ENCODE measurements at places on chromosomes 6 and 20. TPM values are rescaled to one million over a fixed set of nuclear protein-coding genes. Genes with fewer than 3 reads are reported as not detected.
A peak's percentile ranks its signal among the peaks of the same experiment; 100 is the strongest.

The TTK gene
- total RNA-seq: 11.9 TPM

- H3K27me3 ChIP-seq: no peaks in the 10 kb centered on the region
- H3K4me3 ChIP-seq: no peak overlapping the region
- H3K4me1 ChIP-seq: no peaks in the 10 kb centered on the region
- H3K27ac ChIP-seq: no peak overlapping the region
- no peaks in the 10 kb centered on the region for H3K36me3 ChIP-seq
These were observed 68.7 kb downstream of the TOX2 start for GRCh38 chr20:43983359-43983758.

DNA sequence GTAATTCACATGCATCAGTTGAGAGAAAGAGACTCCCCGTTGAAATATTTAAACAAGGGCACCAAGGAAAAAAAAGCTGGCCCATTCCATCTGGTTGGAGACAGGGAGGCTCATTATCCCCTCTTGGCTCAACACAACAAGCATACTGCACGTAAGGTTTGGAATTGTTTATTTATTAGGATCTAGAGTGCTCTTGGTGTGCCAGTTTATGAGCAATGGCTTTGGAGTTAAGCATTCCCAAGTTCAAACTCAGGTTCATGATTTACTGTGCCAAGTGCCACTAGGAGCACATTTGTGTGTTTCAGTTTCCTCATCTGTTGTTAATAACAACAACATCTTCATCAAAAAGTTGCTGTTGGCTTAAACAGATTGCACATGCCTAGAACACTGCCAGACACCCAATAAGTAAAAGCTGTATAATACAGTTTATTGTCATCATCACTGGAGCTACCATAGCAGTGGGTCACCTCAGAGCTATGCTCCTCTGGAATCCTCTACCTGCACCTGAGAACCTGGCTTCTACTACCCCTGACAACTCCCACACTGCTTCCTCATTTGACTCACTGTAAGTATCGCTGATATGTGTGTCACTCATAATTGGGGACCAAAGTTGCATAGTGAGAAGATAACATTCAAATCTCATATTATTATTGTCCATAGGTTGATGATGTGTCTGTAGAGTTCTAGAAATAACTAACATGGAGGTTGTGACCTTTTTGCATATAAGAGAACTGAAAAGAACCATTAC, 5.4 kb downstream of the SLC17A3 start:
- no peak for DNase-seq
- H3K4me3 ChIP-seq: no peak overlapping the region
- no peaks in the 10 kb centered on the region for H3K4me1 ChIP-seq
- no peaks in the 10 kb centered on the region for H3K36me3 ChIP-seq
- no peak overlapping the region for H3K27ac ChIP-seq
- peaks cover 16% of the 10 kb centered on the region for H3K27me3 ChIP-seq

DNA sequence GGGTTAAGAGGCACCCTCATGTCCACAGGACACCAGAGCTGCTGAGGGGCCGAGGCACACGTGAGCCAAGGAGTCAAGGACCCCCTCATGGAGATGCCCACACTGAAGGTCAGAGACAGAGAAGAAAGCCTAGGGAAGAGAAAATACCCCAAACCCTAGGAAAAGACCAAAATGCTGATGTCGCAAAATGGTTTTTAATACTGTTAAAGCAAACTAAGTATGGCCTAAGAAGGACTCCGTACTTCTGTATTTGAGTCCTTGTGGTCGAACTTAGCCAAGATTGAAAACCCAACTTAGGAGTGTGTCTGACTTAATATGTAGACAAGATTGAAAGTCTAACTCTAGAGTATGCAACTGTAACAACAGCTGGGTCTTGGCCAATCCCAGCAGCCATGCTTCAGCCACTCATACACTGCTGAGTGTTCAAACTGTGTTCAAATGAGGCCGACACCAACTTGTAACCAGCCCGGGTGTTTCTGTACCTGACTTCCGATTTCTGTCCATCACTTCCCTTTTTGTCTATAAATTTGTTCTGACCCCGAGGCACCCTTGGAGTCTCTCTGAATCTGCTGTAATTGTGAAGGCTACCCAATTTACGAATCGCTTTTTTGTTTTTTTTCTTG, 92.6 kb upstream of the AGPAT4 start:
- H3K27me3 ChIP-seq: no peaks in the 10 kb centered on the region
- peaks cover 10% of the 10 kb centered on the region for H3K36me3 ChIP-seq
- no peak overlapping the region for H3K27ac ChIP-seq

The SUMO4 gene
- 1.6 TPM for total RNA-seq

GRCh38 chr6:135686784-135687301, 164.7 kb upstream of the PDE7B start:
- no peak overlapping the region for H3K4me3 ChIP-seq
- no peaks in the 10 kb centered on the region for H3K36me3 ChIP-seq
- H3K4me1 ChIP-seq: no peaks in the 10 kb centered on the region
- no peaks in the 10 kb centered on the region for H3K27me3 ChIP-seq
- no peak overlapping the region for H3K27ac ChIP-seq

DNA sequence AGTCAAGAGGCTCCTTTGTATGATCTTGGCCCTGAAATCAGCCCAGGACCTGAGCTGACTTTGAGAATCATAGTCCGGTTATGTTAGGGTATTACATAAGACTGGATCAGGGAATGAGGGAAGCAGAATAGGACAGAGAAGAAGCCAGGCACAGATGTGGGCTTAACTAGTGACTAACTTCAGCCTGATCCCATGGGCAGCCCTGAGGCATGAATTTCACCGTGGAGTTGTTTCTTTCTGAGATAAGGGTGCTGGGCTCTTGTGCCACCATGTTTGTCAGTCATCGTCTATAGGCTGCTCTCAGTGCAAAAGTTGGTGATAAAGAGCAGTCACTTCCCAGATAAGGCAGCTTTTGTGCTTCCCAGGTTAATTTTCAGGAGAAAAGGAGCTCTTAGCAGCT, 544.7 kb upstream of the SPTLC3 start:
- H3K4me3 ChIP-seq: no peak overlapping the region
- no peaks in the 10 kb centered on the region for H3K27me3 ChIP-seq
- no peak overlapping the region for H3K27ac ChIP-seq

DNA sequence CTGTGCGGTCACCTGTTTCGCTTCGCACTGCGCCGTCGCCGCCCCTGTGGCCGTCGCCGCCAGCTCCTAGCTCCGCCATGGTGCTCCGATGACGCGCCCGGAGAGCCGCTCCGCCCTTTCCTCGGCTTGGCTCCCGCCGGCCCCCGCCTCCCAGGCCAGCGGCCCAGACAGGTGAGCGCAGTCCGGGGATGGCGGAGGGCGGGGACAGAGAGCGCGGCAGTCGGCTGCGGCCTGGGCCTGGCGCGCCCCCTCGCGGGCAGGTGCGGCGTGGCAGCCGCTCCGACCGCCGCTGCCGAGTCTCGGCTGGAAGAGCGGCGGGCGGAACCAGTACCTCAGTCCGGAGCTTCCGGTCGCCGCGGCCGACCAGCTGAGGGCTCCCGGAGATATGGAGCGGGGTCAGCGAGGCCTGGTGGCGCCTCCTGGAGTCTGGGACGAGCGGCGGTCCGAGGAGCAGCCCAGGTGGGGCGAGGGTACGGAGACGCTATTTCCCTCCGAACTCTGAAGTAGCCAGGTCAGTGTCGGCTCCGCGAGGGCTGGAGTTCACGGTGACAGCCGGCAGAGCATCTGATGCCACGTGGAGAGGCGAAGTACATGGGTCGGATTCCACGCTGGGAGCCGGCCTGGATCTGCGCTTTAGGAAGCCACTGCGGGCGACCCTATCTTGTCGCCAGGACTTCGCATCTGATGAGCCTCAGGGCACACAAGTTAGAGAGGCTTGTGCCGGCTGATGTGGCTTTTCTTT, at the start of gene MAP7:
Gene MAP7 (minus strand): TSS at position 93 of the 742 bp plus-strand sequence. CDS start 14 bp downstream, at position 79.
- peak; percentile 86 for DNase-seq
- H3K4me3 ChIP-seq: peak within 1 kb of the TSS; percentile 72
- peaks cover 8% of the 10 kb centered on the region for H3K4me1 ChIP-seq
- H3K27ac ChIP-seq: peak within 1 kb of the TSS; percentile 57
- no peaks in the 10 kb centered on the region for H3K36me3 ChIP-seq

GRCh38 chr6:105482227-105482844, 79.5 kb upstream of the PREP start:
- H3K36me3 ChIP-seq: no peaks in the 10 kb centered on the region
- DNase-seq: no peak
- H3K4me1 ChIP-seq: peaks cover 27% of the 10 kb centered on the region
- H3K4me3 ChIP-seq: no peak overlapping the region
- peak overlapping the region; percentile 46 for H3K27ac ChIP-seq

DNA sequence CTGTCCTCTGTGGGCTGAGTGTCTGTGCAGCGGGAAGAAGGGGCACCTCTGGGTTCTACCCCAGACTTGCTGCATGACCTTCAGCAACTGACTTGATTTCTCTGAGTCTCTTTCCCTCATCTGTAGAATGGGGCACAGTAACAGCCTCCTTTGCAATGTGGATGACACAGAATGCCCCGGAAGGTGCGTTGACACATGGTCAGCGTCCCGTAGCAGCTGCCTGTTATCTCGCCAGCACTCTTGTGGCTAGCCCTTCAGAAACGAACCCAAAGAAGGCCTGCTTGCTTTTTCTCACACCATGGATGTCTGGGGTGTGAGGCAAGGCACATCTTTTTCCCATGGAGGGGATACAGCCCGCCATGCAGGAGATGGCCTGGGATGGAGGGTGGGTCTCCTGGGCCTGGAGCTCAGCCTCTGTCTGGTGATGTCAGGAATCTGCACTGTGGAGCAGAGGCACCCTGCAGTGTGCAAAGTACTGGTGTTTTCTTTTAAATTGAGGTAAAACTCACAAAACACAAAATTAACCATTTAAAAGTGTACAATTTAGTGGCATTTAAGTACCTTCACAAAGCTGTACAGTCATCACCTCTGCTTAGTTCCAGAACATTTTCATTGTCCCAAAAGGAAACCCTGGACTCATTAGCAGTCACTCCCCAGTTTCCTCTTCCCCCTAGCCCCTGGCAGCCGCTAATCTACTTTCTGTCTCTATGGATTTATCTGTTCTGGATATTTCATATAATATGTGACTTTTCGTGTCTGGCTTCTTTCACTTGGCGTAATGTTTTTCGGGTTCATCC, 59.8 kb upstream of the FAM83D start:
- no peak for DNase-seq
- no peak overlapping the region for H3K27ac ChIP-seq
- no peaks in the 10 kb centered on the region for H3K36me3 ChIP-seq
- no peaks in the 10 kb centered on the region for H3K27me3 ChIP-seq
- H3K4me3 ChIP-seq: no peak overlapping the region

The EPPIN gene
- total RNA-seq: not detected

- H3K27ac ChIP-seq: no peak overlapping the region
- H3K36me3 ChIP-seq: no peaks in the 10 kb centered on the region
- DNase-seq: no peak
- H3K27me3 ChIP-seq: no peaks in the 10 kb centered on the region
These were observed 52.5 kb upstream of the CCN2 start for GRCh38 chr6:132003516-132004178.

DNA sequence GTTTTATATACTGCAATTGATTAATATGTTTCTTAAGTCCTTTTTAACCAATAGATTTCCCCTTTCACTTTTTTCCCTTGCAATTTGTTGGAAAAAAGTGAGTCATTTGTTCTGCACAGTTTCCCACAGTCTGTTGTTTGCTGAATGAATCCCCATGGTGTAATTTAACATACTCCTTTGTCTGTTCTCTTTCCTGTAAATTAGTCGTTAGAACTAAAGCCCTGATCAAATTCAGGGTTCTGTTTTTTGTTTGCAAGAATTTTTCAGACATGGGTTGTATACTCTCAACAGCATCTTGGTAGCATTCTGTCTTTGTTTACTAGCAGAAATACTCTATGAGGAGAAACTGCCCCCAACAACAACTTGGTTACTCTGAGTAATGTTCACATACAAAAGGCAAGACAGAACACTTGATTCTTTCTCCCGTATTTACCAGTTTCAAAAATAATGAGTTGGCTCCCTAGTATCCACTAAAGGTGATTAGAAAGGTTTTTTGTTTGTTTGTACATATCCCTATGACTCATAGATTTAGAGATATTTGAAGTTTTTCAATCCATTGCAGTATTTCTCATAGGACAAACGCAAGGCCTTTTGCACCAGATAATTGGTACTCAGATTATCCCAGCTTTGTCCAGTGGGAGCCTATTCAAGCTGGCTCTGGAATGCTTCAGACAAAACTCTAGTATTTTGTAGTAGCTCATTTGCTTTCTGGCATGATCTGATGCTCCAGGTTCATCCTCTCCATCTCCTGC, 16.5 kb downstream of the BLOC1S5 start:
- H3K4me3 ChIP-seq: no peak overlapping the region
- H3K27me3 ChIP-seq: no peaks in the 10 kb centered on the region
- H3K4me1 ChIP-seq: peaks cover 8% of the 10 kb centered on the region
- peak; percentile 42 for DNase-seq
- H3K36me3 ChIP-seq: peaks cover 6% of the 10 kb centered on the region

- H3K27me3 ChIP-seq: no peaks in the 10 kb centered on the region
- peak overlapping the region; percentile 59 for H3K27ac ChIP-seq
- peaks cover 42% of the 10 kb centered on the region for H3K36me3 ChIP-seq
- no peak overlapping the region for H3K4me3 ChIP-seq
These were observed 14.9 kb upstream of the MATN4 start for GRCh38 chr20:45322952-45323383.

DNA sequence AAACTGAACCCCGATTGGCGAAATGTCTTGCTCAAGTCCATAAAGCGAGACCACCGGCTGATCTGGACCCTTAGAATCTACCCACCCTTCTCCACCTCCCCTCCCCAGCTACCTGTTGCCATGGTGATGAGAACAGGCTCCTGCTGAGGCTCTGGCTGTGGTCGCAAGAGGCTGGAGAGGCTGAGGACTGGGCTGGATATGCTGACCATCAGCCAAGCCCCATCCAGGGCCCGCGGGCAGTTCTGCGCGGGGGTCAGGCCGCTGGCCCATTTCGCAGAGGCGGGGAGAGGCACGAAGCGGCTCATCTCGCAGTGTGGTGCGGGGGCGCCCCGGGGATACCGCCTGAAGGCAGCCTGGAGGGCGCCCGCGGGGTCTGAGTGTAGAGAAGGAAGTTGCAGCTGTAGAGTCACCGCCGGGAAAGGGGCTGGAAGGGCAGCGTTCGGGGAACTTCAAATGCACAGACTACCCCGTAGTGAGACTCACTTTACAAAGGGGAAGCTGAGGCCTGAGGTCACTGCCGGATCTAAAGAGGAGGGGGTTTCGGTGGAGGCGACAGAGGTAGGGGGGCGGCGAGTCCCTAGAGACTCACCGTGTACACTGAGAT, 671 bp downstream of the TAPBP start:
- peak; percentile 30 for DNase-seq
- H3K27ac ChIP-seq: peak overlapping the region; percentile 99
- no peaks in the 10 kb centered on the region for H3K27me3 ChIP-seq
- H3K36me3 ChIP-seq: peaks cover 81% of the 10 kb centered on the region

- no peak overlapping the region for H3K27ac ChIP-seq
- DNase-seq: no peak
- no peak overlapping the region for H3K4me3 ChIP-seq
- no peaks in the 10 kb centered on the region for H3K27me3 ChIP-seq
- H3K4me1 ChIP-seq: peaks cover under 1% of the 10 kb centered on the region
These were observed 101.9 kb upstream of the BEND3 start for GRCh38 chr6:107217248-107217647.

DNA sequence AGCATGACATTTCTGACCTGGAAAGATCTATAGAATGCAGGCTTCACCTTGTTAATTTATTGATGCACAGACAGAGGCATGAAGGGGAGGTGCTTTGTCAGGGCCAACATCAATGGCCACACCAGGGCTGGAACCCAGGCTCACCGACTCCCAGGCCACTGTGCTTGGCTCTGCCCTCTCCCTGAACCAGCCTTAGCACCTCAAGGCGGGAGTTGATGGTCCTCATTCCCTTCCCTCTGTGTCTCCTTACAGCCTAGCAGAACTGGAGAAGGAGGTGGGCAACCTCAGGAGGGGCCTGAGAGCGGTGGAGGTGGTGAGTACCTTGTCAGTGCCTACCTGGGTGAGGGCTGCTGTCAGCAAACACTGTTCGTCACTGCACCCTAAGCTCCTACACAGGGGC, 35.6 kb downstream of the MOCS1 start:
- H3K4me1 ChIP-seq: no peaks in the 10 kb centered on the region
- no peaks in the 10 kb centered on the region for H3K27me3 ChIP-seq
- H3K36me3 ChIP-seq: peaks cover 5% of the 10 kb centered on the region

The GMPR gene
- total RNA-seq: 3.0 TPM

The SNAP91 gene
- total RNA-seq: not detected
